ENCODE measurements at places on chromosomes 7 and 10.

GRCh38 chr10:98269435-98269912 is 1.5 kb upstream of the LOXL4 start:
- no peak for DNase-seq

DNA sequence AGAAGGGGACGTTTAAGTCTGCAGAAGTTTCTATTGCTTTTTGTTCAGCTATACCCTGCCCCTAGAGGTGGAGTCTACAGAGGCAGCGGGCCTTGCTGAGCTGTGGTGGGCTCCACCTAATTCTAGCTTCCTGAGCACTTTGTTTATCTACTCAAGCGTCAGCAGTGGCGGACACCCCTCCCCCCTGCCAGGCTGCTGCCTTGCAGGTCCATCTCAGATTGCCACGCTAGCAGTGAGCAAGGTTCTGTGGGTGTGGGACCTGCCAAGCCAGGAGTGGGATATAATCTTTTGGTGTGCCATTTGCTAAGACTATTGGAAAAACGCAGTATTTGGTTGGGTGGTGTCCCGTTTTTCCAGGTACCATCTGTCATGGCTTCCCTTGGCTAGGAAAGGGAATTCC is 147.3 kb upstream of the PRPS1L1 start:
- DNase-seq, result no peak

- DNase-seq, result no peak
Measured at GRCh38 chr7:47896809-47897423, 51.4 kb downstream of the PKD1L1 start.

DNA sequence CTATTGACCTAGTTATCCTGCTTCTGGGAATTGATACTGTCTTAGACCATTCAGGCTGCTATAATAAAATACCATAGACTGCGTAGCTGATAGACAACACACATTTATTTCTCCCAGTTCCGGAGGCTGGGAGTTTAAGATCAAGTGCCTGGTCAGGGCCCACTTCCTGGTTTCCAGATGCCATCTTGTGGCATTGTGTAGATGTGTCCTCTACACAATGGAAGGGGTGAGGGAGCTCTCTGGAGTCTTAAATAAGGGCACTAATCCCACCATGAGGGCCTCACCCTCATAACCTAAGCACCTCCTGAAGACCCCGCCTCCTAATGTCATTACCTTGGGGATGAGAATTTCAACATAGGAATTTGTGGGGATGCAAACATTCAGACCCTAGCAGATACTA is 62.4 kb downstream of the SLC35B4 start:
- peak; percentile 34 for DNase-seq

- DNase-seq, result no peak
Measured at GRCh38 chr10:12689893-12690292, 311.6 kb downstream of the CCDC3 start.

- DNase-seq, result no peak
Measured at GRCh38 chr10:79376751-79377556, 29.7 kb downstream of the PPIF start.

DNA sequence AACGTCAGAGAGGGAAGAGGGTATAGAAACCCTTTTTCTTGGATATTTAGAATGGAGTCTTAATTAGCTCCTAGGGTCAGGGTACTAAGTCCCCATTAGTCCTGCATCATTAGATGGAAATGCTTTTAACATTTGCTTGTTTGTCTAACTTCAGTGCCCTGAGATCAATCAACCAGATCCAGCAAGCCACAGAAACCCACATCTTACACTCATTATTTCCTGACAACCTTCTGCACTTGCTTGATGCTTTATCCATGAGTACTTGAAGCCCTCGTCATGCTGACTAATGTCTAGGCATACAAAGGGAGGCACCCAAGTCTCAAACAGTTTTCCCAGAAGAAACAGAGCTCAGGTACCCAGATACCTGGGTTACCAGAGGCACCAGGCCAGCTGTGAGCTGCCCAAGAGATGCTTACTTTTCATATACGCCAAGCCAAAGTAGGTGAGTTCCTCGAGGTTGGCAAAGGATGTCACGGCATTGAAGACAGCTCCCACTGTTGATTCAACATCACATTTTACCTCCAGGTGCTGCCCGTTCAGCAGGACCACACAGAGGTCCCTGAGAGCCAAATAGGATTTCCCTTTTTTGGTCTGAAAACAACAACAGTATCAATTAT is 42.7 kb downstream of the FRMPD2 start:
- no peak for DNase-seq

DNA sequence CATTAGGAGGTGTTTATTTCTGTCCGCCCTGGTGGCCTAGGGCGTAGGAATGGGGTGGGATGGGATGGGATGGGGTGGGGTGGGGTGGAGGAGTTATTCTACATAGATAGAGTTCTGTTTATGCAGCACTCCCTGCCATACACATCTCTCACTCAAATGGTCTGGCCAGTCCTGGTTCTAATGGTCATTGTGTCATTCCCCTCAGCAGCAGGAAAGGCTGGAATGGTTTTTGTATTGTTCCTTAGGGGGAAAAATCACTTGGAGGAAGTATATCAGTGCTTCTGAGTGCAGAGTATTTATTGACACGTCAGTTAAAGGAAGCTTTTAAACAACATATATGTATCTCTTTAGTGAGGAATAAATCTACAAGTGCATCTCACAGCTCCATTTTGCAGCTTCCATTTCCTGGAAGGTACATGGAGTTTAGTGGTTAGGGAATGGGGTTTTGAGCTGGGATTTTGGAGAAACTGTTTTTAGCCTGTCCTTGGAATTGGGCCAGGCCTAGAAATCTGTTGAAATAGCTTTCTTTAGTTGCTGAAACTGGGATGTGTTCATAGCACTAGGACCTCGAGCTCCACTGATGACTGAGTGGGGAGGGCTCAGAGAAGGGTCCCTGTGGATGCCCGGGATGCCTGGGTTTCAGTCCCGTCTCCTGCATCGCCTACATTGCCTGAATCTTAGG is 8.3 kb downstream of the TSPAN14 start:
- DNase-seq, result no peak

GRCh38 chr10:20949967-20950366 is 52.9 kb upstream of the NEBL start:
- DNase-seq, result no peak

GRCh38 chr7:135898226-135898625 is 78.9 kb downstream of the MTPN start:
- DNase-seq, result no peak

Measured in suppressor macrophage treated with lipopolysaccharide for 1 hour (primary cell).